ENCODE measurements at places on chromosomes 16 and 17.

GRCh38 chr17:66965801-66966262 is 1.3 kb downstream of the CACNG4 start:
- no peak for DNase-seq

GRCh38 chr16:14186007-14186794 is 115.1 kb downstream of the MRTFB start:
- peak; percentile 71 for DNase-seq

- no peak for DNase-seq
Observed at GRCh38 chr16:31519759-31520431, 7.8 kb upstream of the AHSP start.

DNA sequence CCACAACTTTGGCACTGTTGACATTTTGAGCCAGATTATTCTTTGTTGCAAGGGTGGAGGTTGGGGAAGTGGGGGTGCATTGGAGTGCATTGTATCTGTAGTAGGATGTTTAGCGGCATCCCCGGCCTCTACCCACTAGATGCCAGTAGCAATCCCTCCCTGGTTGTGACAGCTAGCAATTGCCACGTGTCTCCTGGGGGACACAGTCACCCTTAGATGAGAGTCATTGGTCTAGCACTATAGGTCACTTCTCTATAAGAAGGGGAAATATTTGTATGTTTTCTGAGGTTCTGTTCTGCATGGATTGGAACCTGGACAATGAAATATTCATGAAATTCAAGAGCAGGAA is 32.4 kb downstream of the MSI2 start:
- no peak for DNase-seq

DNA sequence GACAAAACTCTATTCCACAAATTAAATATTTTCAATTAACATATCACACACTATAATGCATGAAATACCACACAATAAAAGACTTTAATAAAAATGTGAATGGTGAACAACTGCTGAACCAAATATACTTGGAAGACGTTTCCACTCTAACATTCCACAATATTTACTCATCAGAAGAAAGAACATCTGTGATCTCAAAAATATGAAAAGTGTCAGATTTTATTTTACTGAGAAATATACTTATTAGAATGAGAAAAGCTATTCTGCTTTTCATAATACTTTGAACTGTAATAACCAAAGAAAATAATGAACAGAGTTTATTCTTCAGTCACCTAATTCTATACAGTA is 181.8 kb upstream of the AXIN2 start:
- DNase-seq: peak; percentile 8

DNA sequence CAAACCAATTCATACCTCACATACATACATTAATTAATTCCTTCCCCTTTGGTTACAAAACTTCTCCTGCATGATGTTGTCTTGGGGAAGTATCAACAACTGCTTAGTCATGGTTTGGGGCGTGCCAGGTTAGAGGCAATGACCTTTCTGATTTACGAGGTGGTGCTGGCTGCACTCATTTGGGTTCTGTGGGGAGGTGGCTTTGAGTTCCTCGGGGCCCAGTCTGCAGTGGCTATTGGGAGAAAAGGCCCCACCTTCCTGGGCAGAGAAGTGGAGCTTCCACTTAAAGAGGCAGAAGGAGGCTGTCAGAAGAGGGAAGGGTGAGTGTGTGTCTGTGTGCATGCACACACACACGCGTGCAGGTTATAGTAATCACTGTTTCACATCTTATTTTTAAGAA is 10.2 kb upstream of the ETV4 start:
- DNase-seq: peak; percentile 94

DNA sequence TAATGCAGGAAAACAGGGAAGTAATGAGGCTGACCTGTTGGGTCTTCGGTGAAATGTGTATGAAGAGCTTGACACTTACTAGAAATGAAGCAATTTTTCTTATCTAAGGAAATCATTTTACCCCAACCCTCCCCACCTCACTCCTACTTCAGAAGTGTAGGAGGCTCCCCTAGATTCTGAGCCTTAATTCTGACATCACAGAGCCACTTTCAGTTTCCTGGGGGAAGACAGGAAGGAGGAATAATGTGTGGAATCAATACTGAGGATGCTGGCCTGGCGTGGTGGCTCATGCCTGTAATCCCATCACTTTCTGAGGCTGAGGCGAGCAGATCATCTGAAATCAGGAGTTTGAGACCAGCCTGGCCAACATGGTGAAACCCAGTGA is 20.3 kb downstream of the FBRS start:
- DNase-seq: no peak

- DNase-seq: no peak
Observed at GRCh38 chr17:57782062-57782490, 37.0 kb upstream of the CCDC182 start.

GRCh38 chr16:85998868-85999729 is 100.1 kb downstream of the IRF8 start:
- no peak for DNase-seq

- no peak for DNase-seq
Observed at GRCh38 chr16:11696266-11697012, 28.2 kb downstream of the SNN start.

GRCh38 chr16:50282010-50282538 is 15.7 kb downstream of the ADCY7 start:
- no peak for DNase-seq
